ENCODE measurements at places on chromosomes 5 and 9. TPM values are rescaled to one million over a fixed set of nuclear protein-coding genes. Genes with fewer than 3 reads are reported as not detected.

The IFNA2 gene
- total RNA-seq, result not detected

The ZNF462 gene
- 101 TPM for total RNA-seq

The ARAP3 gene
- 32.8 TPM for total RNA-seq

GRCh38 chr5:166245556-166245955 lies 2045.9 kb upstream of the WWC1 start:
- no peak for DNase-seq

GRCh38 chr5:1468247-1468612 lies 23.0 kb upstream of the SLC6A3 start:
- peak; percentile 79 for DNase-seq

- no peak for DNase-seq
Observed at GRCh38 chr5:100828071-100828897, 74.8 kb downstream of the ST8SIA4 start.

GRCh38 chr9:20343325-20343724 lies 279.0 kb downstream of the MLLT3 start:
- no peak for DNase-seq

GRCh38 chr9:125908966-125909365 lies 161.8 kb downstream of the PBX3 start:
- DNase-seq, result no peak

Measured in GM23338 (cell line).